Urinary bladder (tissue), 4 donors: ENCODE measurements at places on chromosomes 16 and 17. TPM values are rescaled to one million over a fixed set of nuclear protein-coding genes. Genes with fewer than 3 reads are reported as not detected.

DNA sequence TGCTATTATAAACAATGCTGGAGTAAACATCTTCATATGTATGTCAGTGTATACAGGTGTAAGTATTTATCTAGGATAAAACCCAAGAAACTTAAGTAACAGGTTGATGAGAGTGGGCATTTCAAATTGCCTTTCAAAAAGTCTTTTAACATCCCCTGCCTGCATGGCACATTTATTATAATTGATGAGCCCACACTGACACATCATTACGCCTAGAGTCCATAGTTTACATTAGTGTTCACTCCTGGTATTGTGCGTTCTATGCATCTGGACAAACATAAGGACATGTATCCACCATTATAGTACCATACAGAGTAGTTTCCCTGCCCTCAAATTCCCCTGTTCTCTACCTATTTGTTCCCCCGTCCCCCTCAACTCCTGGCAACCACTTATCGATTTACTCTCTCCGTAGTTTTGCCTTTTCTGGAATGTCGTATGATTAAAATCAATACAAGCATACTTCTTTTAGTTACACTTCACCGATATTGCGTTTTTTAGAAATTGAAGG is 53.7 kb downstream of the NACA2 start:
- DNase-seq, result no peak

Gene MEIOC
- total RNA-seq, result not detected

Gene NAGS
- 0.90 TPM for total RNA-seq

Gene DHRS7C
- total RNA-seq, result 1.1 TPM

- DNase-seq, result no peak
Measured at GRCh38 chr17:51362811-51363585, 102.7 kb downstream of the UTP18 start.

DNA sequence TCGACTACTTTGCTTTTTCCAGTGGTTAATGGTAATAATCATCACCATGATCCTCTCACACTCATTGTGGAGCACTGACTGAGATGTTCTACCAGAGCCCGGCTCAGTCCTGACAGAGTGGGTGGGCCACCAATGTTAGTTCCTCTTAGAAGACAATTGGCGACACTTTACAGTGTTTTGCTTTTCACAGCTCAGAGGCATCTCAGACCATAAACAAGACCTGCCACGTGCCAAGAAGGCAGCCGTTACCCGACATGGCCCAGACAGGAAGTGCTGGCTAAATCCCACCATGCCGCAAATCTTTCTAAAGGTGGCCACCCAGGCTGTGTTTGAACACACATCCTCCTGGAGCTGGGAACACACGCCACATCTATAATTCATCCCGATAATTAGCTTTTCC is 103.7 kb downstream of the XYLT1 start:
- no peak for DNase-seq

Gene ACD
- total RNA-seq, result 9.5 TPM

DNA sequence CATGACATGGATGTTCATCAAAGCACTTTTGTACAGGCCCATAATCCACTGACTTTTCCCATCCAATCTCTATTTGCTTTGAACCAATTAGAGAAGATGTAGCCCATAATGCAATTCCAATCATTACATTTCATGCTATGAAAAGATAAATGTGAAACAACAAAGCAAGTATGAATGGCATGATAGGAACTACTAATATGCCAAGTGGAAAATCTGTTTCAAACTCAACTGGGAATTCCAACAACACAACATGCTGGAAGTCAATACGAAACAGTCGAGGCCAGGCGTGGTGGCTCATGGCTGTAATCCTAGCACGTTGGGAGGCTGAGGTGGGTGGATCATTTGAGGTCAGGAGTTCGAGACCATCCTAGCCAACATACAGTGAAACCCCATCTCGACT is 39.6 kb upstream of the TMEM97 start:
- no peak for DNase-seq

DNA sequence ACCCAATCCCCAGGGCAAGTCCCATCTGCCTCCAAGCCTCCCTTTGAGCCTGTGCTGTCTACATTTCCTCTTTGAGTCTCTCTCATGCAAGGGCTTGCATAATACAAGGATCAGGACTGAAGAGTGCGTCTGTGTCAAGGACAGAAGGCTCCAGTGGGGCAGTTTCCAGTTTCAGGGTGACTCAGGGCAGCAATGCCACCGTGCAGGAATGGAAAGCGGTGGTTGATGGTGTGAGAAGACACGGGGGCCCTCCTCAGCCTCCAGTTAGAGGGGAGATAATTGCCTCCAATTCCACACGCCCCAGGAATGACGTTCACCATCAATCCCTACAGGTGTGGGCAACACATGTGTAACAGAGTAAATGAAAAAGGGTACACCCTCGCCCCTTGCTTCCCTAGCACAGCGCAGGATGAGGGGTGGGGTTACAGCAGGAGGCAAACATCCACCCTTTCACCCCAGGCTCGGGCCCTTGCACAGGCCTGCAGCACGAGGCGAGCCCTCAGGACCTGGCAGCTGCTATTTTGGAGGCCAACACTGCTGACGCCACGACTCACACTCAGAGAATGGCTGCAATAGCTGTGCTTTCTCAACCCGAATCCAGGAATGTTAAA is 24.8 kb upstream of the SLC25A19 start:
- DNase-seq, result no peak

DNA sequence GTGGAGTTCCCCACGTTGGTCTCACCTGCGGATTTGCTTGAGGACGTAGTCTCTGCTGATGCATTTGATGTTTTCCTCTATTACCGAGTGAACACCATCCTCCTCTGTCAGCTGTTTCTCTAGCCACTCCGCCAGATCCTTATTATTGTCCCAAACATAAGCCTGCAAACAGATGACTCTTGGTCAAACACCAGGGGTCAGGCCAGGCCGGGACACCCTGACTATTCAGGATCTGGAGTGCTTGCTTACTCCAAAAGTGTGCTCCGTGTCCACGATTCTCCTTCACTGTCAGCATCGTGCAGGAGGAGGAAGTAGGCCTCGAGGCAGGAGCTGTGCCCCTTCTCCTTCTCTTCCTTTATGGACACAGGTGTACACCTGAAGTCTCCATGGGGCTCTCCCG is 140.2 kb downstream of the AATF start:
- no peak for DNase-seq

Gene HSPB9
- not detected for total RNA-seq
